GM13977 (cell line): ENCODE measurements at places on chromosomes 1 and 21.

DNA sequence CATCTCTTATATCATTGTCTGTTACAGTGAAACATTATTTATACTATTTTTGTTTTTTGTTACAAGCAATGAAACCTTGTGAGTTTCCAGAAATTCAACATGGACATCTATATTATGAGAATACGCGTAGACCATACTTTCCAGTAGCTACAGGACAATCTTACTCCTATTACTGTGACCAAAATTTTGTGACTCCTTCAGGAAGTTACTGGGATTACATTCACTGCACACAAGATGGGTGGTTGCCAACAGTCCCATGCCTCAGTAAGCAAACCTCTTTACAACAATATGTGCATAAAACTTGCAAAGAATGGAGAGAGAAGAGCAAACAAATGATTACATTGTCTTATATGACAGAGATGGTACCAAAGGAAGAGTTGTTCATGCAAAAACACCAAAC, 22.4 kb downstream of the CFHR4 start:
- DNase-seq, result no peak

DNA sequence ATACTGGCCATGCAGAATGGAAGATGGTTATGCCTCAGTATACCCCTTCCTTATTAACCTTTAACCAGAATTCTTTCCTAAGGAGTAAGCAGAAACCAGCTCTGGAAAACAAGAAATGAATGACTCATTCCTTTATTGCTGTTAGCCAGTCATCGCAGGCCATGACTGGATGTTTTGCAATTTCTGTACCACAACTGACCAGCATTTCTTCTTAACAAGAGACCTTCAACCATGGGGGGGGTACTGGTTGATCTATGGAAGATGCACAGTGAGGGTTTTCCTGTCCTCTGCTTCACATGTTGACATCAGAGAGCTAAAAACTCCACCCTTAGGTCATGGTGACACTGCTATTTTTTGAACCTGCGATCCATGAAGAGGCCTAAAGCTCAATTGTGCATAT, 28.0 kb upstream of the RNF2 start:
- DNase-seq, result no peak

GRCh38 chr1:41175546-41175945, 66.6 kb downstream of the SCMH1 start:
- no peak for DNase-seq

GRCh38 chr1:109272021-109272799, 10.7 kb downstream of the PSRC1 start:
- DNase-seq, result no peak

- DNase-seq, result no peak
Observed at GRCh38 chr1:64335636-64336035, 132.2 kb downstream of the UBE2U start.

DNA sequence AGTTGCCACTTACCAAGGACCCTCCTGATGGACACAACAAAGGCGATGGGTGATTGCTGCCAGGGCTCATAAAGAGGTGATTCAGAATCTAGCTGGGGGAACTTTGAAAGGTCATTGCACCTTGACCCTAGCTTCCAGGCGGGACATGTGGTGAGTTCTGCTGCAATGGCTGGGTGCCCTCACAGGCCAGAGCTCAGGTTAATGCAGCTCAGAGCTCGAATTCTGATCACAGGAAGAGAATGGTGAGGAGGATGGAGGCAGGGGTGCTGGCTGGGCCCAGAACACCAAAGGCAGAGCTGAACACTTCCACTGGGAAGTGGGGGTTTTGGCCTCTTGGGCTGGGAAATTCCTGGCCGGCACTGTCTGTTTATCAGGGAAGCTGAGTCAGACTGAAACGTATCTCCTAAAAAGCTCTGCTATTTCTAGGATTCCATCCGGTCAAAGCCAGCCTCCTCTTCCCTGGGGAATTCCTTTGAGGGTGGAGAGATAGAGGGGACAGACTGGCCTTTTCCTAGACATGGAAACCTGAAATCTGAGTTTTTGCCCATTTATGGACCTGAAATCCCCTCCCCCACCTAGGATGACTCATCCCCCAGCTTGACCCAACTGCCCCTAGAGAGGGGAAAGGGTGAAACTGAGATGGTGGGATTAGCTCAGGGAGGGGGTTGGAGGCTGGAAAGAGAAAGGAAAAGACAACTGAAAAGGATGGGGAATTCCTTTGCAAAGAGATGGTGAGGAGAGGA, 27.2 kb downstream of the NUAK2 start:
- no peak for DNase-seq

- no peak for DNase-seq
Observed at GRCh38 chr1:199040076-199040905, 401.5 kb downstream of the PTPRC start.
